Esophagus mucosa (tissue), 1 donor: ENCODE measurements at places on chromosomes 7 and 10.

DNA sequence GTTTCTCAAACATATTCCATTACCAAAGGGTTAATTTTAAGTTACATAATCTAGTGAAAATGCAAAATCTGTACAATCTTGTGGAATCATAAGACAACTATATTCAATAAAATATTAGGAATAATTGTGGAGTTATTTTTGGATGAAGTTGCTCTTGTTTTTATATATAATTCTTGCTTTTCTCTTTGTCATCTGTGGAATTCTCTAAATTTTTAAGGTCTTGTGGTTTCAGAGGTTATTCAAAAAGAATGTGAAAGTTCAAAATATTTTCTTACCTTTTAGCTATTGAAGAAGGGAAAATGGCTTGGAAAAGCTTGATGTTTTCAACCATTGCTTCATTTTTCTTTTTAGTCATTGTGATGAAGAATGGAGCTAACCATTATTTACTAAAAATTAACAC is 552.1 kb downstream of the TFEC start:
- ATAC-seq = no peak

DNA sequence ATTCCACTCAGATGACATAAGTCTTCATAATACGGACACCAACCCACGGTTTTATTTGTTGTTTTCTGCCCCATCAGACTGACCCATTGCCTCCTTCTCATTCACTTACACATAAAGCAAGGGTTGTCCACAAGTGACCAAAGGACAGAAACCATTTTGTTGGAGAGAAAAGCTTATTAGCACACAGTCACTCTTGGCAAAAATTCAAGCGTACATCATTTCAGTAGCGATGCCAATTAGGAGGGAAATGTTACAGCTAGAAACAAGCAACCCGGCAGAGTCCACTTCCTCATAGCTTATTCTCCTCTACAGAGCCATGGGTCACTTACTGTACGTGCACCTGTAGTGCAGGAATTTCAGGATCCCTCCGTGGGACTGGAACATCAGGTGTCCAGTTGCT is 23.0 kb downstream of the ABLIM1 start:
- ATAC-seq = peak; percentile 70

DNA sequence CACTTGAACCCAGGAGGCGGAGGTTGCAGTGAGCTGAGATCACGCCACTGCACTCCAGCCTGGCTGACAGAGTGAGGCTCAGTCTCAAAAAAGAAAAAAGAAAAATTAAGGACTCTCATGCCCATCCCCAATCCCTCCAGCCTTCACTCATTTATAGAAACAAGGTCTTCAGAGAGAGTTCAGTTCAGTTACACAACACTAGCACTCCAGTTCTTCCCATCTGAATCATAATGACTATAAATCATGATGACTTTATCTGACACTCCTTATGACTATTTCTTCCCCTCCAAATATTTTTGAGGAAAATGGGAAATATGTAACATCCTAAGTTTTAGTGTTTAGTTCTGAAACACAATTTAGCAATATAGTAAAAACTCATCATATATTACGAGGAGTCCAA is 107.4 kb upstream of the LSM8 start:
- ATAC-seq = no peak

GRCh38 chr7:50205011-50205410 is 99.5 kb upstream of the IKZF1 start:
- ATAC-seq = no peak

DNA sequence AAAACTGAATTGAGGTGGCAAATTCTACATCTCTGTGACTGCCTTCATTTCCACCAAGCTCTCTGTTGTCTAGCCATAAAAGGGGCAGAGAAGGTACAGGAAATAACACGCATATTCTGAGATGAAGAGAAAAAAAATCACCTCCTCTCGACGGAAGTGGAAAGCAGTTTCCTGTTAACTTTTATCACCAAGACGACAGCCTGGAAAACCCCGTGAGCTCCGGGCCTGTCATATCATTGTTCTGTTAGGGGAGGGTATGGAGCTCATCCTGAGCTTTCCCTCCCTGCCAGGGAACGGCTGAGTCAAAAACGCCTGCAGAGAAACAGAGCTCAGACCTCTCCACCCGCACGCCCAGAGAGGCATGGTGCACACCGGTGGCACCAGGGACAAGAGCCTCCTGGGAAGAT is 200.3 kb downstream of the PRPF18 start:
- peak; percentile 58 for ATAC-seq

DNA sequence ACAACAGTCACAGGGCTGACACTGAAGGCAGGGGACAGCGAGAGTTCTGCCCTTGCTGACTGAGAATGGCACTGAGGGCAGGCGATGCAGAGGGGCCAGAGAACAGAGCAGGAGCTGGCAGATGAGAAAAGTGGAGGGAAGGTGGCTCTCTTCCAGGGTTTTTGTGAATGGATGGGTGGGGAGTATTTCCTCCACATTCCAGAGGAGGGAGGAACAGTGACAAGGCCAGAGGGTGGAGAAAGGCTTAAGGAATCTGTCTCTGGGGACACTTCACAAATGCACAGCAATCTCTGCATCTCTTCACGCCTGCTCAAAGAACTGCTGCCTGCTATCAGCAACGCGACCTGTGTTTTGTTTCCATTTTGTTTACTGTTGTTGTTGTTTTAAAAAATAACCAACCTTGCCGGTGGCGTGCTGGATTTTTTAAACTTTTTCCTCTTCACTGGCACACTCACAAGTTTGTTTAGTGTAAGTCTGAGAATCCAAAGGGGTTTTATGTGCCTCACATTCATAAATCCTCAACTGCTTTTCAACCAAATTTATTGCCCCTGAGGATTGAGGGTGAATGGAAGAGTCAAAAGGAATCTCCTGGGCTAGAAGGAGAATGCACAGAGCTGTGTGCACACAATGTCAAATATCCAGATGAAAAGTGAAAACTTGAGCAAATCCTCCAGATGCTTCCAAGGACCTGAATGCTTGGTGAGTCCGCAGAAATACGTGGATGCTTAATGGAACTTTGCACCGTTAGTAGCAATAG is 129.3 kb downstream of the GLI3 start:
- ATAC-seq = peak; percentile 35

DNA sequence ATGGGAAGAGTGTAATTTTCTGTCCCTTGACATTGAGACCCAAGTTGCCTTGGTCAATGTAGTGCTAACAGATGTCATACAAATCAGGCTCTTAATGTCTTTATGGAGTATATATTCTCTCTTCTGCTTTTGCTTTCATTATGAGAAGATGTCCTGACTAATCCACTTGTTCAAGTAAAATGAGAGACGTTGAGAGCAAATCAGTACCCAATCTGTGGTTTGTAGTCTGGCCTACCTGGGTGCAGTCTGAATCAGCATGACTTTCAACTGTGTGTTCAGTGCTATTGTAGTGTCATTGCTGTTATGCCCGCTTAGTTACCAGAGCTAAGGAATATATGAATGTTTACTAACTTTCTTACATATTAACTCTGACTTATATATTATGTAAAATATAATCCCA is 612.4 kb downstream of the ANKRD7 start:
- ATAC-seq = no peak

DNA sequence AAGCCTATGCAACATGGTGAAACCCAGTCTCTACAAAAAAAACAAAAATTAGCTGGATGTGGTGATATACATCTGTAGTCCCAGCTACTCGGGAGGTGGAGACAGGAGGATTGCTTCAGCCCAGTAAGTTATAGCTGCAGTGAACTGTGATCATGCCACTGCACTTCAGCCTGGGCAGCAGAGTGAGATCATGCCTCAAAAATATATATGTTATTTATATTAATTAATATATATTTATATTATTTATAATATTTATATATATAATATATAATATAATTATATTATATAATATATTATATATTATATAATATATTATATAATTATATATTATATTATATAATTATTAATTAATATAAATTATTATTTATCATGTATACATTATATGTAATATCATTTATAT is 1158.4 kb upstream of the AUTS2 start:
- no peak for ATAC-seq

DNA sequence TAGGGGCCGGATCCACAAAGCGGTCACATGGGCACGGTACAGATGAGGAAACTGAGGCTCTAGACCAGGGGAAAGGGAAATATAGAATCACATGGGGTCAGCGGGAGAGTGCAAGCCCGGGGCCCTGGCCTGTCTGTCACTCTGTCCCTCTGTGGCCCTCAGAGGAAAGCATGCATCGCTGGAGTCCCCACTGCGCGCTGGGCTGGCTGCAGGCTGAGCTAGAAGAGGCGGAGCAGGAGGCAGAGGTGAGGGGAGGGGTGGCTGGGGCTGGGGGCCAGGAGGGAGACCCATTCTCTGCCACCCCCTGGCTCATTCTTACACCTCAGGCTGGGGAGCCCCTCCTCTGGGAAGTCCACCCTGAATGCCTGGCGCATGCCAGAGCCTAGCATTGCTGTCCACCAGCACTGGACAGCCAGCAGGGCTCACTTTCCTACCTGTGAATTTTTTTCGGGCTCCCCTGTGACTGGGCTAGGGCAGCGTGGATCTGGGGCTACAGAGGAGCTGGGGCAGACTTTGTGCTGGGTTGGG is 2.3 kb downstream of the VPS37D start:
- ATAC-seq = no peak
